8988T (cell line): ENCODE measurements at places on chromosomes 2 and 18.
A peak's percentile ranks its signal among the peaks of the same experiment; 100 is the strongest.

DNA sequence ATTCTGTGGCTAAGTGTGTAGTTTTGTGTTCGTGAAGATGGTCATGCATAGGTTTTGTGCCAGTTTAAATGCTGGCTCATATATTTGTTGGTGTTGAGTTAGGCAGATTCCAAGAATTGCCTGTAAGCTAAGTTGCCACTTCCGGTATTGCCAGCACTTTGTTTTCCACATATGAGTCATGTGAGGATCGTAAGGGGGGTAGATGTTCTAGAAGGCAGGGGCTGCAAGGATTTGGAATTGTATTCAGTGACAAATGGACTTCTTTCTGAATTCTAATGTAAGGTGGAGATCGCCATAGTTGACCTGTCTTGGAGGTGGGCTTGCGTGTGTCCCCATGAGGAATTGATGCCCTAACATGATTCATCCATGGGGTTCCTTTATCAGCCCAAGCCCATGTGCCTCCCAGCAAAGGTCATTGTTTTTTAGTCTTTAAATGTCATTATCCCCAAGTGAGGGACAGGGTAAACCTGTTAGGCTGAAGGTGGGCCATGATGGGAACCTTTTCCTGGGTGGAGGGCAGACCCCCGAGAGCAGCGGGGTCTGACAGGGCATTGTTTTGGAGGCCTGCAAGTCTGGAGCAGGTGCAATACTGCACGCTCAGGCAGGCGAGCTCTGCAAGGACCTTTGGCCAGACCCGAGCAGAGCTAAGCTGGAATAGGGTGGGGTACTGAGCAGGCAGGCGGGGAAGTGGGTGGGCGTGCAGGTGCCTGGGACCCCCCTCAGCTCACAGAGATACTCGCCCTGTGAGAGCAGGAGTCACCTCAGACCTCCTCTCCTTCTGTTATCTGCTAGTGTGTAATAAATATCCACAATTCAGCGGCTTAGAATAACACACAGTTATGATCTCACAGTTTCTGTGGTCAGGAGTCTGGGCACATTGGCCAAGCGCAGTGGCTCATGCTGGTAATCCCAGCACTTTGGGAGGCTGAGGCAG, 77.4 kb downstream of the LRRFIP1 start:
- DNase-seq: no peak

- DNase-seq: no peak
These were observed 478.2 kb downstream of the PTPRM start for GRCh38 chr18:8045160-8045883.

- no peak for DNase-seq
These were observed 25.8 kb downstream of the CAB39 start for GRCh38 chr2:230738391-230738811.

- no peak for DNase-seq
These were observed 7.2 kb downstream of the HADHB start for GRCh38 chr2:26251893-26252292.

DNA sequence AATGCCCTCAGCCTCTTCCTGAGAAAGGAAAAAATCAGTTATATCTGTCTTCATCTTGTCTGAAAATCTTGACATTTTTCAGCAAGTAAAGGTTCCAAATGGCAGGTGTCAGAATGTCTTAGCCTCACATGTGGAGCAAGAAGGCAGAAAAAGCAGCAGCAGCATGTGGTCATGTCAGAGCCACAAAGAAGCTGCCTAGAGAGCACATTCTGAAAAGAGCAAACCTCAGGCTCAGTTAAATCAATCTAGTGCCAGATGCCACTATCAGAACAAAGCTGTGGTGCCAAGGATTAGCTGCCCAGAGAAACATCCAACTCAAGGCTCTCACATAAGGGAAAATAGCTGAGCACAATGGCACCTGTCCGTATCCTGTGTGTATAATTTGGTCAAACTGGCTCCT, 105.9 kb downstream of the SRBD1 start:
- no peak for DNase-seq

DNA sequence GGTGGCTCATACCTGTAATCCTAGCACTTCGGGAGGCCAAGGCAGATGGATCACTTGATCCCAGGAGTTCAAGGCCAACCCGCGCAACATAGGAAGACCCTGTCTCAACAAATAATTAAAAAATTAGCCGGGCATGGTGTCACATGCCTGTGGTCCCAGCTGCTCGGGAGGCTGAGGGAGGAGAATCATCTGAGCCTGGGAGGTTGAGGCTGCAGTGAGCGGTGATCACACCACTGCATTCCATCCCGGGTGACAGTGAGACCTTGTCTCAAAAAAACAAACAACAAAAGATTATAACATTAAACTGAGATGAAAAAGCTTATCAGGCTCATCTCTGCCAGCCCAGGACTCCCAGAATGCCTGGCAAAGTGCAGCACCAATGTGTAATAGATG, 50.5 kb downstream of the PAPOLG start:
- DNase-seq: no peak

GRCh38 chr18:74447404-74448152, 9.5 kb downstream of the DIPK1C start:
- DNase-seq: no peak

GRCh38 chr2:55718165-55719008, 24.7 kb upstream of the PNPT1 start:
- DNase-seq: peak; percentile 38

DNA sequence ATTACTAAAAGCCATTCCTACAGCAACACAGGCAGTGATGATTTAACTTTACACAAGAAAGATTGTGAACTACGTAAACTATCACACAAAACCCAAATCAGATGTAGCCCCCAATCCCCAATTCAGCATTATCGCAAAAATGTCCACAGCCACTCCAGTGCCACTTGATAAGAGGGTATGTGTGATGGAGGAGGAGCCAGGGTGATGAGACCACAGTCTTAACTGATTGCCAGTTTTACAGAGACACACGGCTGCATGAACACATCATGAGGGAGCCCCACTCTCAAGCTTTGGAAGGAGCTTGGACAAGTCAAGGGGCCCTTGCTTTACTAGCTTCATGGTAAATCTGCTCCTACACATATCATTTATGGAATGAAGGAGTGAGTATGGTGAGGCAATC, 116.0 kb downstream of the FAM161A start:
- no peak for DNase-seq

GRCh38 chr2:64730551-64731262, 77.0 kb upstream of the SERTAD2 start:
- no peak for DNase-seq

DNA sequence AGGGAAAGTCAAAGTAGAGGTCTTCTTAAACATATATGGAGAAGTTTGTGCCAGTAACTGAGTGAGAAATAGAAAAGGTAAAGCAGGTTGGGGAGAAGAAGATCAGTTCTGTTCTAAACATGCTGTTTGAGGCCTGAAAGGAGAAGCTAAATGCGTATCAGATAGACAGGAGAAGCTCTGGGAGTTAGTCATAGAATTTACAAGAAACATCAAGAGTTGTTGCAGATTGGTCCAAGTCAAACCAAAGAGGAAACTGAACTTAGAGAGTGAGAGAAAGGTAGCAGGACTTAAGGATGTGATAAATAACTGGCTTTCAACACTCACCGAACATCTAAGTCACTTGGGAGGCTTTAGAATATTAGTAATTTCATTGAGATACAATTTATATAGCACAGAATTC, 29.2 kb upstream of the CERS6 start:
- DNase-seq: no peak

DNA sequence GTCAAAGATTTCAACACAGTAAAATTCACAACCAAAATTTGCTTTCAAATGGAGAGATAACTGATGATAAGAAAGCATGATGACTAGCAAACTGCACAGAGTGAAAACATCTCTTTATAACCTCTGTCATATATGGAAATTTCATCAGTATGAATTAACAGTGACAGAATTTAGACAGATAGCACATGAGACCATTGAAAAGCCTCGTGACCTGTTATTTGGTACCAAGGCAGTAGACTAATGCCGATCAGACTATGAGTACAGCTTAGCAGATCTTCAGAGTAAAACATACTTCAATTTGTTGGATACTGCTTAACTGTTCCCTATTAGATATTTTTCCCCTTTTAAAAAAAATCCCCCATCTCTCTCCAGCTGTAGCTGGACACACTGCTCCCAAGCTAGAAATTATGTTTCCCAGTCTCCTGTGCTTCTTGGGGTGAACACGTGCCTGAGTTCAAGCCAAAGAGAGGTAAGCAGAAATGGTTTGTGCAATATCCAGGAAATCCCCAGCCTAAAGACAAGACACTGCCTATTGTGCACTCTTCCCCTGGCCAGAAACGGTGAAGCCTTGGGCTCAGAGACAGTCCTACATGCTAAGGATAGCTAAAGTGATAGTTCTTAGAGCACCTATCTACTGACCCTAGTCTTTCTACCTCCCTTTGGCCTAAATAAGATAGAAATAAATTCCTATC, 256.1 kb downstream of the NCKAP5 start:
- no peak for DNase-seq

GRCh38 chr2:20606198-20606597, 44.7 kb downstream of the HS1BP3 start:
- DNase-seq: no peak

DNA sequence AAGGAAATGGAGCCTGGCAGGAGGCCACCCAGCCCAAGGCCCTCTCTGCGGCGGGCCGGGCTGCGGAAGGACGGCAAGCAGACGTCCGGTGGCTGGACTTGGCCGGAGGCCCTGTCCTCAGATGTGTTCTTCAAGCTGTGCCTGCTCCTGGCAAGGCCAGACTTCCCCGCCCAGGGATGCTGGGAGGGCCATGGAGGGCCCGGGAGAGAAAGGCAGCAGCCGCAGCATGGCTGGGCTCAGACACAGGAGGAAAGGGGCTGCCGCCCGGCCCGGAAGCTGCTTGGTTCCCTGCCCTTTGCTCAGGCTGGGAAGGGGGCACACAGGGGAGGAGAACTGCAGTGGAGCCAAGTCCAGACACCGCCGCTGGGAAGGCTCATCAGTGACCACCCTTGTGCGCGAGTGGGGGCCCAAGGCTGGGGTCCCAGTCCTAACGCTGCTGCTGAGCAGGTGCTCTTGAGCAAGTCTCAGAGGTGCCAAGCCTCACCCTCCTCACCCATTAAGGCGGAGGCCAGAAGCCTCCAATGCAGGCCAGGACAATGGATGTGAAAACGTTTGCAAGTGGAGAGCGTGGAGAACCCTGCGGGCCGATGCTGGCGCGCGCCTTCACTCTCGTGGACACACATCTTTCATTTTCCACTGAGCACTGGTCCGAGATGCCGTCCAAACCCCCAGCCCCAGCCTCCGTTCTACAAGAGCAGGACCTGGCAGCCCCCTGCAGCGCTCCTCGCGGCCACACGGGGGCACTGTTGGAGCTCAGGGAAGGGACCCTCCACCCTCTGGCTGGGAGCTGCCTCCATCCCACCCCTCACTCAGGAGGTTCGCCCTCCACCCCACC, 7.9 kb downstream of the CROCC2 start:
- peak; percentile 99 for DNase-seq

DNA sequence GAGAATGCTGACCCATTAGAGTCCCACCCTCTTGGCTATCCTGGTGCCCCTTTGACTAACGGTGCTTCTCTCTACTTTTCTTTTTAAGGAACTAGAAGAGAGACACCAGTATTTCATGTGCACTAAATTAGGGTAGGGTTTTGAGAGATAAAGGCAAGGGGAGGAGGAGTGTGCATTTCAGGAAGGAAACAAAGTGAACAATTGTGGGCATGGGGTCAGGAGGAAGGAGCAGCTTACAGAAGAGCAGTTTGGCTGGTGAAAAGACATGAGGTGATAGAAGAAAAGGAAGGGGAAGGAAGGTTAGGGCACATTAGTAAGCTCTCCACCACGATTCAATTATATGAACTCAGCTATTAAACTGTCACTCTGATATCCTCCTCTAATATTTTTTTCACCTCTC, 105.8 kb upstream of the CTAGE1 start:
- no peak for DNase-seq

DNA sequence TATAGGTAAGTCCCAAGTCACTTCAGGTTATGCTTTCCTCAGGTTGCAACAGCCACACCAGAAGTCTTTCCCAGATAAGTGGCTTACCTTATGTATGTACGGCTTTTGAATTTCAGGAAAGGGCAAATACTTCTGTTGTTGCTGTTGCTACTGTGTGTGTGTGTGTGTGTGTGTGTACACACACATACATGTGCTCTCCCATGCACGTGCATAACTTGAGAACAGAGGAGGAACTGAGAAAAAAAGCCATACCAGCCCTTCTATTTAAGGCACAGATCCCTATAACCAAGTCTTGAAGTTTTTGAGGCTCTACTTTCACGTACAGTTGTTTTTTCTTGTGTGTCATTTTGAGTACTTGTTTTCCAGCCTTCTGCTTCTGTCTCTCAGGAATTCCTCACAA, 62.4 kb downstream of the WDPCP start:
- no peak for DNase-seq

DNA sequence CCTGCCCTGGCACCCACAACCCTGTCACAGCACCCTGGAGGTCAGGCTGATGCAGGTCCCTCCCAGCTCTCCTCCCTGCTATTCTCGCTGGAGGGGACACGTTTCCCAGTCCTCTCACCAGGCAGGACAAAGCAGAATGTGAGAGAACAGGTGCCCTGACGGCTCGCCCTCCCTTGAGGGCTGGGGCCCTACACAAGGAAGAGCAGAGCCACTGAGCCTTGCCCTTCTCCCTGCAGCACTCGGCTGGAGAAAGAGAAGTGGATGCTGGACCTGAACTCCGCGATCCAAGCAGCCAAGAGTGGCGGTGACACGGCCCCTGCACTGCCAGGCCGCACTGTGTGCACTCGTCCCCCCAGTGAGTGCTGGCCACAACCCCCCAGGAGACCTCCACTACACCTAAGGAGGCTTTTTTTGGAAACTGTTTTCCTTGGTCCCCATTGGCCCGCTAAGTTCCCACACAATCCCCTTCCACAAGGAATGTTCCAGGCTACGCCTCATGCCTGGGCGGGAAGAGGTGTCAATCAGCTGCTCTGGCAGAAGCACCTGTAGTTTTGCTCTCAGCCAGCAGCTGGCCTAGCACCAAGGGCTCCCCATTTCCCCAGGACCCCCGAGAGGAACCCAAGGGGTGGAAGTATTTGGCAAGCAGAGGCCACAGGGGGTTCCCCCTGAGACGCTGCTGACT, 17.4 kb downstream of the STK25 start:
- no peak for DNase-seq

- DNase-seq: no peak
These were observed 515.5 kb upstream of the MYT1L start for GRCh38 chr2:2846332-2847208.

- DNase-seq: no peak
These were observed 786.9 kb downstream of the EPHA4 start for GRCh38 chr2:220785178-220785577.

DNA sequence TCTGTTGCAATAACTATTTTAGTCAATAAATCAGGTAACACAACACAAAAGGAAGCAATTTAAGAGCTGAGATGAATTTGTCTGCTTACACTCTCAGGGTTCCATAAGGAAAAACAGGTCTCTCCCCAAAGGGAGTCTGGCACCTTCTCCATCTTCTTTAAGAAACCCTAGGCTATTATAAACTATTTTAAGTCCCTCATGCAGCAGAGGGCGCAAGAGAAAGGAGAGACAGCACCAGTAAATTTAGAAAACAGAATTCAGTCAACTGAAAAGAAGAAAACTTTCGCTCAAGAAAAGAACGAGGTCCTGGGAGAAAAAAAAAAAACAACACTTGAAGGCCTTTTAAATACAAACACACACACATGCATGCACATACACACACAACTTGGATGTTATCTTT, 19.1 kb downstream of the SULT1C4 start:
- no peak for DNase-seq
